ENCODE measurements at places on chromosomes 2 and 18. TPM values are rescaled to one million over a fixed set of nuclear protein-coding genes. Genes with fewer than 3 reads are reported as not detected.

DNA sequence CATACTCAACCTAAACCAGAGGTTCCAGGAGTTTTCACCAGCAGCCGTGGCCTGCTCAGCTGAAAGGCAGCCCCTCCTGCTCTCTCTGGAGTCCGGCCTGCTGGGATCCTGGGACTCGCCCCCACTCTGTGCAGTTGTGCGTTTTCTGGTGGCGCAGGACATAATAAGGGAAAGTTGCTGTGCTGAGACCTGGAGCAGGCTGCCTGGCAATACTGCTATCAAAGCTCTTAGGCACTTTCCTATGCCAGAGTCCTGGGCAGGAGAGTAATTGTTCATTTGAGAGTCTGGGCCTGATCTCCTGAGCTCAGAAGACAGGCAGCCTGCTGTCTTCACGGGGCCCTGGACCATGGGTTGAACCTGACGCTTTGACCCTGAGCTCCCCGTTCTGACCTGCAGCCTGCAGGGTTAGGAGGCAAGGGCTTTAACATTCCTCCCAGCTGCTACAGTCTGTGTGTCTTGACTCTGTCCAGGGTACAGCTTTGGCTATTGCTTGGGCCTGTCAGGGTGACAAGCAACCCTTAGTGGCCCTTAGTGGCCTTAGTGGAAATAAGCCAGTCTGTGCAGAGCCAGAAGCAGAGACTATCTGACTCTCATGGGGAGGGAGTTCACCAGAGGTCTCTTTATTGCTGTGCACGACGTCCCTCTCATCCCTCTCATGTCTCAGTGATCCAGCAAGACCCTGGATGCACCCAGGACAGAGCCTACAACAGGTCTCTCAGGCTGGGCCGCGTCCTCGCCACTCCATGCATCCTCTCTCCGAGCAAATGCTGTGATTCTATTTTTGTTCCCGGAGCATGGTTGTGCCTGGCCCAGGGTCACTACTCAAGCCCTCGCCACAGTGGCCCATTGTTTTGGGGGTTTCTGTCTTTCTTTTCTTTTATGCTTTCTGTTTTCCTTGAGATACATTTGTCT is 60.6 kb downstream of the ACKR3 start:
- DNase-seq, result no peak

The ASTL gene
- 1.1 TPM for total RNA-seq

The DTNA gene
- under 0.01 TPM for total RNA-seq

DNA sequence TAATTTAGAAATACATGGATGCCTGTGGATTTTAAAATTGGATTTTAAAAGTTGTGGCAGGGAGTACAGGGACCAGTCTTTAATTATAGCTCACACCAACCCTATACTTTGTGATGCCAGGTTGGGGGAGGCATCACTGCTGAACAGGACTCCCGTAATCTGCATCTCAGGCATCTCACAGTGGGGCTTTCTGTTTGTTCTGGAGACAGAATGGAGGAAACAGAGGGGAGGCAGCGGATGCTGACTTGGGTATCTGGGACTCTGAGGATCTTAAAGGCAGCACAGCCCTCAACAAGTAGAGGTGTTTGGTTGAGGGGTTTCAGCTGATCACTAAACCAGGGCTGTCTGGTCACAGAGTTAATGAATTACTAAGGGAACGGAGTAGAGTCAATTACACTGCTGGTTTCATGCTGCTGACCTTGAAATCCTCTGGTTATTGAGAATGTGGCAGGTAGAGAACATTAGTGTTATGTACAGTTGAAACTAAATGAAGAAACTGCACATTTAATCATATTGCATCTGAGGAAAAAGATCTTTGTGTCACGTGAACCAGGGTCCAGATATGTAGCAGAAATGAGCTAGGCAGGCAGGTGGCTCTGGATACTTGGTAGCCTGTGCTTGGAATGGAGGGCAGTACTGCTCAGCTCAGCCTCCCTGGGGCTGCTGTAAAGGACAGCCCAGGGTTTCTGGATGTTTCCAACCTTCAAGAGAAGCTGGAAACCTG is 40.3 kb downstream of the FHOD3 start:
- DNase-seq, result no peak

The CD8A gene
- total RNA-seq, result 0.27 TPM

The DLX1 gene
- total RNA-seq, result not detected

DNA sequence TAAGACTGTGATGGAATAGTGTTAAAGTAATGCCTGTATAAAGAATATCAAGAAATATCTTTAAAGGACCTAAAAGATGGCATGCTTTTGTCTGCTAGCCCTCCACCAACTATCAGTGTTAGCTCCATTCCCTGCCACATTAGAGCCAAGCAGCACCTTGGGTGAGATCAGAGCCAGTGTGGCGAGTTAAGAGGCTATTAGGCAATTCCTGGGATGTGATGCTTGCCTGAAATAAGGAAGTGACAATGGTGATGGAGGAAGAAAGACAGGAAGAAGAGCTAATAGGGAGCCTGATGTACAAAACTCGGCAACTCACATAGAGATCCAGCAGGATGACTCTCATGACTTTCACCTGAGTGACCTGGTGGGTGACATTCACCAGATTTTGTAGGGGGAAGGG is 143.5 kb downstream of the ZEB2 start:
- no peak for DNase-seq

DNA sequence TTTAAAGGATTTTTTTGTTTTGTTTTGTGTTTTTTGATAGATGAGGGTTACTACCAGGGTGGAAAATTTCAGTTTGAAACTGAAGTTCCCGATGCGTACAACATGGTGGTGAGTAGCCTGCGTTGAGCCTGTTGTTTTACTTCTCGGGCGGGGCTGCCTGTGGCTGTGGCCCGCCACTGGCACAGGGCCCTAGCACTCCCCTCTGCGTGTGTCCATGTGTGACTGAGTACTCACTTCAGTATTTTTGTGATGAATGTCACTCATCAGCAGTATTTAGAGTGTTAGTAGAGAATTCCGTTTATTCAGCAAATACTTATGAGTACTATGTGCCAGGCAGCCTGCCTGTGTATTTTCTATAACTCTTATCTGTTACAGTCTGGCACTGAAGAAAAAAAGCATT is 44.3 kb upstream of the SCLY start:
- DNase-seq, result no peak

The NEB gene
- total RNA-seq, result under 0.01 TPM

DNA sequence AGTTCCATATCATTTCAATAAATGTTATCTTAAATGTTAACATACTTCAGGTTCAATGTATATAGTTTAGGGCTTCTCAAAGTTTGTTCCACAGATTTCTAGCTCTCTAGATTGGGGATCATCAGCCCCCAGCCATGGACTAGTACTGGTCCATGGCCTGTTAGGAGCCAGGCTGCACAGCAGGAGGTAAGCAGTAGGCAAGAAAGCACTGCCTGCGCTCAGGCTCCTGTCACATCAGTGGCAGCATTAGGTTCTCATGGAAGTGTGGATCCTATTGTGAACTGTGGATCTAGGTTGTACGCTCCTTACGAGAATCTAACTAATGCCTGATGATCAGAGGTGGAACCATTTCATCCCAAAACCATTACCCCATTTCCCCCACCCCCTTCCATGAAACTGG is 531.1 kb downstream of the PARD3B start:
- DNase-seq, result no peak

GRCh38 chr2:199339891-199340605 is 117.7 kb downstream of the SATB2 start:
- no peak for DNase-seq

GRCh38 chr2:21519412-21519811 is 395.6 kb downstream of the TDRD15 start:
- no peak for DNase-seq

DNA sequence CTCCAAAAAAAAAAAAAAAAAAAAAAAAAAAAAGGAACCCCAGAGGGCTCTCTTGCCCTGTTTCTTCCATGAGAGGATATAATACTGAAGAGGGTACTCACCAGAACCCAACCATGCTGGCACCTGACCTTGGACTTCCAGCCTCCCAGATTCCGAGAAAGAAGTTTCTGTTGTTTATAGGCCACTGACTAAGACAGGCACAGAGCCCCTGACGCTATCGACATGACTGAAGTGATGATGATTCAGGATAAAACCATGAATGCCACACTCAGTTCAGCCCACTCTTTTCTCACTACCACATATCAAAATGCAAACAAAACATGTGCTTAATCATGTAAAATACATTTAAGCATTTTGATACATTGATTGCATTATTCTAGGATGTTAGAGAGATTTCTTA is 66.1 kb upstream of the CDCA7 start:
- no peak for DNase-seq

DNA sequence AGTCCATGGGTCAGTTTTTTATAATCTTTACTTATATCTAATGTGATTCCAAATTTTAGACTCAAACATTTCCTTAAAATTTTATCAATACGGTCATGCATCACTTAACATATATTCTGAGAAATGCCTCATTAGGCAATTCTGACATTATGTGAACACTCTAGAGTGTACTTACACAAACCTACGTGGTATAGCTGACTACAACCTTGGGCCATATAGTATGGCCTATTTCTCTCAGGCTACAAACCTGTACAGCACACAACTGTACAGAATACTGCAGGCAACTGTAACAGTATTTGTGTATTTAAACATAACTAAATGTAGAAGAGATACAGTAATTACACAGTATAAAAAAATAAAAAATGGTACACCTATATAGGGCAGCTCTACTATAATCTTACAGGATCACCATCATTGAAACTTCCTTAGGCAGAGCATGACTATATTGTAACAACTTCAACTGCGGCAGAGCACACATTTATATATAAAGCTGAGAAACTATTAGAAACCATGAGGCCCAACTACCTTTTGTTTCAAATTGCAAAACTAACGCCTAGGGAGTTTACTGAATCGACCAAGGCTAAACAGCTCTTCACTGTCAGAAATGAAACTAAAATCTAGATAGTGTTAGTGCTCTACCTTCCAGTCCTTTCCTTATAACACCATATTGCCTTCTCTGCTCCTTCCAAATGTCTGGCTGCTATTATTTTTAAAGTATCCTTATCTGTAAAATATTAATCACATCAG is 6.9 kb downstream of the YES1 start:
- DNase-seq, result no peak

The ZNF2 gene
- 5.7 TPM for total RNA-seq

The TUBA4A gene
- total RNA-seq, result 22.9 TPM

DNA sequence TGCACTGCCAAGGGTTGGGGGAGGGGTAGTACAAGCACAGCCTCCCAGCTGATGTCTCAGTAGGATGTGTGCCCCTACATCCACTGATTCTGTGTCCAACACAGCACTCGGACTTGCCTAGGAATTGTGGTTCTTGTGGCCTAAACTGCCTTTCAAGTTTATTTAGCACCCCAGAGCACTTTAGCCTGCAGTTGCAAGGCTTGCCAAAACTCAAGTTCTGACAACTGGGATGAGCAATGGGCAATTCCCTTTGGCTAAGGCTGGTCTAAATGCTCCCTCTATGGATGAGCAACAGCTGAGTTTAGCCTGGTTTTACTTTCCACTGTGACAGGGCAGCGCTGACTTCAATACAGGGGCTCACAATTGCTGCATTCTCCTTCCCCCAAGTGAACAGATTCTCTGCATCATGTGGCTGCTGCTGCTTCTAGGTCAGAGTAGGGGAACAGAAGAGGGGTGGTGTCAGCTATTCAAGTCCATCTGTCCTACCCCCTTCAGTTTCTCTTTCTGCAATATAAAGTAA is 471.5 kb downstream of the PIK3C3 start:
- no peak for DNase-seq

DNA sequence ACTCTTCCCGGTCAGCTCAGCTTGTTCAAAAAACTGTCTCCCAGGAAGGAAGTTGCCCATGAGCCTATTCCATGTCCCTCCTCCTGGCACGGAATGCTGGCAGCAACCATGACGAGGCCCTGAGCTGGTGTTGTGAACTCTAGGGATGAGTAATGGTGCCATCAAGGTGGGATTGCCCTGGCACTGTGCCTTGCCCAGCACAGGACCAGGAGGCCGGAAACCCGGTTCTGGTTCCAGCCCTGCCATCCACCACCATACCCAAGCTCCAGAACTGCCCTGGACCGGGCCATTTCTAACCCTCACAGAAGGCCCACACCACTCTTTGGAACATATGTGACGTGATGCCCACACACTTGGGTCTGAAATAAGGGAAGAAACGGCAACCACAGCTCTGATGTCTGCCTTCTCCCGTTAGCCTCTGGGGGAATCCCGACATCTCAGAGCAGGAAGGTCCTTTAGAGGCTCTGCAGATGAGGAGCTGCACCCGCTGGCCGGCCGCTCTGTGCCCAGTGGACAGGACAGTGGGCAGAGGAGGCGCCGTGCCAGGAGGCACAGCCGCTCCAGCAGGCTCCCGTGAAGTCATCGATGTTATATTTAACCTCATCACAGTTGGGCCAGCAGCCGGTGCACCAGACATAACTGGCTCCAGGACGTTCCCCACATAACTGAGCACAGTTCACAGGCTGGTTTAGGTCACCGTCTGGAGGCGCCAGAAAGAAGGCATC is 462.1 kb upstream of the ID2 start:
- DNase-seq, result no peak

The SERPINB11 gene
- not detected for total RNA-seq

- no peak for DNase-seq
Measured at GRCh38 chr2:240635121-240635997, 10.1 kb downstream of the GPR35 start.

- no peak for DNase-seq
Measured at GRCh38 chr2:15756011-15756550, 164.4 kb downstream of the DDX1 start.

- no peak for DNase-seq
Measured at GRCh38 chr18:47274961-47275360, 23.5 kb upstream of the SKOR2 start.

DNA sequence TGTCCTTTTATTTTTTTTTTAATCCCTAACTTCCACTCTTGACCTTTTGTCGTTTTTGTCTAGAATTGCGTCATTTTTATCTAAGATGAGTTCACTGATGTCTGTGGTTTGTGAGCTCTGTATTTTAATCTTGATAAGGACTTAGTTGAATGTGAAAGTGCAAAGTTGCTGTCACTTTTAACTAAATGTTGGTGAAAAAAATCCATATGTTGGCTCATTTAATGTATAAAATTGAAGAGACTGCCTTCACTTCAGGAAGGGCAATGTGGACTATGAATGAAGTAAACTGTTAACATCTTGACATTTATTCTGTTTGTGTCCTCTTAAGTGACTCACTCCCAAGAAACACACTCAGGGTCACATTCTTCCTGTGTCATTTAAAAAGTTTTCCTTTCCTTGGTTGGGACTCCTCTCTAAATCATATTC is 256.6 kb upstream of the RASGRP3 start:
- DNase-seq, result no peak

DNA sequence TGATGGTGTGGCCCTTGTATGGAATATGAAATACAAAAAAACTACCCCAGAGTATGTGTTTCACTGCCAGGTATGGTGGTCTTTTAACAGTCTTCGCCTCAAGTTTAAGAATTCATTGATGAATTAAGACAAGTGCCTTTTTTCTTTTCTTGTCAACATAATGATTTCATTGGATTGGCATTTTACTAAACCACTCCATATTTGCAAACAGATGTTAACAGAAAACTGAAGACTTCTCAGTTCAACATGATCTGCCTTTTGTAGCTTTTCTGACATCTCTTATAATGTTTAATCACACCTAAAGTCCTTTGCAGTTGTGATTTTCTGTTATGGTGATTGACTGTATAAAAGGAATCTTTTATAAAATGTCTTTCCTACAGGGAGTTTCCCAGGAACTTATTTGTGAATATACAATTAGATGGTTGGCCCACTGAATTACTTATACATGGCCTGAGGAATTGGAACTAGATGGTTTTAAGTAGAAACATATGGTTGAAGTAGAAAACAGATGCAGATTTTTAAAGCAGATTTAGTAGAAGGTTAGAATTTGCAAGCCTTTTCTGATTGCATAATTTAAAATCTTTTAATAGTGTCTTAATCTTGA is 39.7 kb downstream of the DYNC1I2 start:
- DNase-seq, result no peak

- DNase-seq, result no peak
Measured at GRCh38 chr2:123916051-123916450, 109.0 kb upstream of the CNTNAP5 start.

- DNase-seq, result no peak
Measured at GRCh38 chr18:73485166-73485565, 617.4 kb upstream of the NETO1 start.
